ENCODE measurements at places on chromosomes 1 and 21.

DNA sequence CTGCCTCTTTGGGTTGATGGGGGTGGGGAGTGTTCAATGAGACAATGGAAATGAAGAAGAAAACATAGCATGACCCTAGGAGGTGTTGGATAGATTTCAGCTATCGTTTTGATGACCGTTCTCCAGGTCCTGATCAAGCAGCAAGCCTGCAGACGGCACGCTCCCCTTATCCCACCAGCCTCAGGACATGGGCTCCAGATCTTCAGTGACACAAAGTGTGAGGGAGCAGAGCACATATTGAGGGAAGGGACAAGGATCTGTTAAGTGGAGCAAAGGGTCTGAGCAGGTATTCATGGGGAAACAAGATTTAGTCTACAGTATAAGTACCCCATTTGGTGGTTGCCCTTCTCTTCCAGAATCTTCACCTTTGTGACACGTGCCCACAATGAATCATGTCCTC is 4.7 kb downstream of the SPRR5 start:
- no peaks in the 10 kb centered on the region for H3K36me3 ChIP-seq
- H3K27me3 ChIP-seq, result peaks cover 20% of the 10 kb centered on the region
- no peaks in the 10 kb centered on the region for H3K4me1 ChIP-seq
- no peak overlapping the region for H3K27ac ChIP-seq
- DNase-seq, result no peak
- no peak overlapping the region for H3K4me3 ChIP-seq

DNA sequence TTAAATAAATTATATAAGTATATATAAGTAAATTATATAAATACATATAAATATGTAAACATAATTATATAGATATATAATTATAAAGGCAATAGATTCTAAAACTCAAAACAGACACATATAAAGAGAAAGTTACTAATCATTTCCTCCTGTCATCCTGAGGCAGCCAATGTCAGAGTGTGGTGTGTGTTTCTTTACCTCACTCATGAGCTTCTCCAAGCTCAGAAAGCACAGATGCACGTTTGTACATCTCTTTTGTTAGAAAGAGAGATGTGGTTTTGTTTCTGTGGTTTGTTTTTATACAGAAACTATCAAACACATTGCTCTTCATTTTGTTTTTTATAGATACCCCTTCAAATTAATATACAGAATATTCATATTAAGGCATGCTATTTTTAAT is 594.8 kb downstream of the USP25 start:
- no peaks in the 10 kb centered on the region for H3K4me1 ChIP-seq
- DNase-seq, result no peak
- H3K27ac ChIP-seq, result no peak overlapping the region
- no peak overlapping the region for H3K4me3 ChIP-seq
- no peaks in the 10 kb centered on the region for H3K27me3 ChIP-seq

GRCh38 chr1:155334962-155335361 is 14.3 kb downstream of the RUSC1 start:
- H3K4me1 ChIP-seq, result no peaks in the 10 kb centered on the region
- no peak overlapping the region for H3K27ac ChIP-seq
- peaks cover 66% of the 10 kb centered on the region for H3K36me3 ChIP-seq
- H3K4me3 ChIP-seq, result no peak overlapping the region
- DNase-seq, result peak; percentile 68

GRCh38 chr1:58782178-58783089 is 1.4 kb downstream of the JUN start:
- DNase-seq, result peak; percentile 55
- H3K27ac ChIP-seq, result peak overlapping the region; percentile 96
- H3K4me3 ChIP-seq, result peak overlapping the region; percentile 99
- H3K36me3 ChIP-seq, result peaks cover 14% of the 10 kb centered on the region

GRCh38 chr1:47711848-47712492 is 274.1 kb downstream of the FOXD2 start:
- no peaks in the 10 kb centered on the region for H3K36me3 ChIP-seq
- peaks cover 19% of the 10 kb centered on the region for H3K4me1 ChIP-seq
- H3K27me3 ChIP-seq, result peaks cover 95% of the 10 kb centered on the region
- H3K27ac ChIP-seq, result no peak overlapping the region

DNA sequence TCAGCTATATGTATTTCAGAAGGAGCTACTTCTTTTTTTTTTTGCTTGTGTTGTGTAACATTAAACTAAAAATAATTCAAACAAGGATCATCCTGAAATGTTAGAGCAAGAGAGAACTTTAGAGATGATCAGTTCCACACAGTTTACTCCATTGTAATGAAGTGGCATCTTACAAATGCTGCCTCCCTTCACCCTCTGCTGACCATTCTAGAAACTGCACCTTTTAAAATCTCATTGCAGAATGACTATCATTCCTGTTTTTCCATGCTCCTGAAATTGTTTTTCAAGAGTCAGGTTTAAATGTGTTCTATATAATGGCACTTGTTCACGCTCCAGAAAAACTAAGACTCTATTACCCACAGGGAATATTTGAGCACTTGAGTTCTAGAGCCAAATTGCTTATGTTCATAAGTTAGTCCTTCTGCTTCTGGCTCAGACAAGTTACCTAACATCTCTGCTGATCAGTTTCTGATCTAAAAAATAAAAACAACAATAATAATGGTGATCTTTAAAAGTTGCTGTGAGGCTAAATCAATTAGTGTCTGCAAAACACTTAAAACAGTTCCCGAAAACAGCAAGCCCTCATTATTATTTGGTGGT is 21.5 kb upstream of the SLC44A5 start:
- peak; percentile 41 for DNase-seq
- H3K4me1 ChIP-seq, result no peaks in the 10 kb centered on the region
- H3K36me3 ChIP-seq, result no peaks in the 10 kb centered on the region
- no peak overlapping the region for H3K4me3 ChIP-seq

DNA sequence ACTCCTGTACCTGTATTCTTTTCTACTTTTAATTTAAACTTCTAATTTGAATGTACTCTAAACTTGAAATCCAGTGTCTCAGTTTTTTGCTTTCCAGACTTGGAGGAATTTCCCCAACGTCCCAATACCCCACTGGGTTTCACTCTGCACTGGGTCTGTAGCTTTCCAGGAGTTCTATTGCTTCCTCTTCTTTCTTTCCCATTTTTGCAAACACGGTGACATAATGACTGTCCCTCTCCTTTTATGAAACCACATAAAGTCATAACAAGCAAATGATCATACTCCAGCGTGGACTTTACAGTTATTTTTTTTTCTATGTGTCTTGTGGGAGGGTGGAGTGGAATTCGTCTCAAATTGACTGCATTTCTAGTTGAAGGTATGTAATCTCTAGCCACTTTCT is 97.1 kb downstream of the FASLG start:
- no peaks in the 10 kb centered on the region for H3K36me3 ChIP-seq
- H3K4me1 ChIP-seq, result no peaks in the 10 kb centered on the region
- DNase-seq, result no peak
- H3K27ac ChIP-seq, result no peak overlapping the region

- no peak overlapping the region for H3K27ac ChIP-seq
- H3K27me3 ChIP-seq, result no peaks in the 10 kb centered on the region
- peaks cover 4% of the 10 kb centered on the region for H3K4me1 ChIP-seq
- H3K36me3 ChIP-seq, result no peaks in the 10 kb centered on the region
- H3K4me3 ChIP-seq, result no peak overlapping the region
- DNase-seq, result no peak
Observed at GRCh38 chr1:231940701-231941100, 314.1 kb downstream of the DISC1 start.

DNA sequence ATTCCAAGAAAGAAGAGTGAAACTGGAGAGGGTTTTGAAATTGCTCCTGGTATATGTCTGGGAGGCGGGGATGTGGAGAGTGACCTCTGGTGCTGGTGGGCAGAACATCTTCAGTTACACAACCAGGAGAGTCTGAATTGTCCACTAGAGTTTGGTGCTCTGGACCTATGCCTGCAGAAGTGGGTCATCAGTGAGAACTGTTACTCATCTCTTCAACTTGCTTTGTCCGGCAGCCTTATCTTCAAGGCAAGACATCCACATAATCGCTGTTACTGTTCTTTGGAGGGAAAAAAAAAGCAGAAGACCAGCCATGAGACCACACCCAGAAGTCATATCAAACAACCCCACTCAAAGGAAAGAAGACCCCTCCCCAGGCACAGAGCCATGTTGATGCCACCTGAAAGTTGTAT is 14.9 kb downstream of the SH2D1B start:
- H3K4me3 ChIP-seq, result no peak overlapping the region
- DNase-seq, result no peak
- peaks cover 32% of the 10 kb centered on the region for H3K27me3 ChIP-seq
- no peaks in the 10 kb centered on the region for H3K36me3 ChIP-seq
- H3K4me1 ChIP-seq, result no peaks in the 10 kb centered on the region

- no peaks in the 10 kb centered on the region for H3K27me3 ChIP-seq
- H3K4me3 ChIP-seq, result peak overlapping the region; percentile 49
- peak; percentile 90 for DNase-seq
- no peak overlapping the region for H3K27ac ChIP-seq
- peaks cover 46% of the 10 kb centered on the region for H3K36me3 ChIP-seq
Observed at GRCh38 chr1:18913065-18913835, 10.9 kb upstream of the ALDH4A1 start.

DNA sequence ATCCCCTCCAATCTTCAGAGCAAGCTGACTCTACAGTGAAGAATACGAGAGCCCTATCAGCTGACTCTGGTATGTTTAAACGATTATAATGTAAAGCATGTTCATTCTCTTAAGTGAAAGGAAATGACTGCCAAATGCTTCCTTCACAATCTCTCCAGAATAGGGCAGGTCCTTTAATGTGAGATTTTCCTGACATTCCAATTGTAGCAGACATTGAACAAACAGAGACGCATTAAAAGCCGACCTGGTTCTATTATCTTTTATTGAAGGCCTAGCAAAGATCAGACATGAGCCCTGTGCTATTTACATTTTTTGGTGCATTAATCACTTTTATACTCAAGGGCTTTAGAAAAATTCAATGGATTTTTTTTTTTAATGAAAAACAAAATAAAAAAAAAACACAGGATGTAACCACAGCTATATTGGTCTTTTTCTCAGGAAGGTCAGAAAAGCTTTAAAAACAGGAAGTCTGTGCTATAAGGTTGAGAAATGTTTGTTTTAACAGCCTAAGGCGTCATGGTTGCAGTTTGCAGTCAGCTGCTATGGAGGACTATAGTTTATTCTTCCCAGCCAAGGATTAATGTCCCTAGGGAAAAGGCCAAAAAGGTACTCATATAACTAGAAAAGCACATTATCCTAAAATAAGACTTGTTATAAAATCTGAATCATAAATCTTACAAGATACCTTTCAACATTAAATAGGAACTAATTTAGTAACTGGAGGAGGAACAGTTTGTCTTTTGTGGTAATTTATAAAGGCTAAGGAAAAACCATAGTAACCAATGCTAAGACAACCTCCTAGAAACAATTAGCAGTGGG is 104.8 kb downstream of the RERE start:
- no peaks in the 10 kb centered on the region for H3K36me3 ChIP-seq
- H3K4me1 ChIP-seq, result peaks cover 3% of the 10 kb centered on the region
- DNase-seq, result peak; percentile 96
- peak overlapping the region; percentile 90 for H3K27ac ChIP-seq

GRCh38 chr1:22118291-22118992 is 24.5 kb downstream of the WNT4 start:
- H3K4me3 ChIP-seq, result no peak overlapping the region
- no peak overlapping the region for H3K27ac ChIP-seq
- H3K27me3 ChIP-seq, result no peaks in the 10 kb centered on the region
- peaks cover 41% of the 10 kb centered on the region for H3K36me3 ChIP-seq
- peaks cover 50% of the 10 kb centered on the region for H3K4me1 ChIP-seq
- no peak for DNase-seq

DNA sequence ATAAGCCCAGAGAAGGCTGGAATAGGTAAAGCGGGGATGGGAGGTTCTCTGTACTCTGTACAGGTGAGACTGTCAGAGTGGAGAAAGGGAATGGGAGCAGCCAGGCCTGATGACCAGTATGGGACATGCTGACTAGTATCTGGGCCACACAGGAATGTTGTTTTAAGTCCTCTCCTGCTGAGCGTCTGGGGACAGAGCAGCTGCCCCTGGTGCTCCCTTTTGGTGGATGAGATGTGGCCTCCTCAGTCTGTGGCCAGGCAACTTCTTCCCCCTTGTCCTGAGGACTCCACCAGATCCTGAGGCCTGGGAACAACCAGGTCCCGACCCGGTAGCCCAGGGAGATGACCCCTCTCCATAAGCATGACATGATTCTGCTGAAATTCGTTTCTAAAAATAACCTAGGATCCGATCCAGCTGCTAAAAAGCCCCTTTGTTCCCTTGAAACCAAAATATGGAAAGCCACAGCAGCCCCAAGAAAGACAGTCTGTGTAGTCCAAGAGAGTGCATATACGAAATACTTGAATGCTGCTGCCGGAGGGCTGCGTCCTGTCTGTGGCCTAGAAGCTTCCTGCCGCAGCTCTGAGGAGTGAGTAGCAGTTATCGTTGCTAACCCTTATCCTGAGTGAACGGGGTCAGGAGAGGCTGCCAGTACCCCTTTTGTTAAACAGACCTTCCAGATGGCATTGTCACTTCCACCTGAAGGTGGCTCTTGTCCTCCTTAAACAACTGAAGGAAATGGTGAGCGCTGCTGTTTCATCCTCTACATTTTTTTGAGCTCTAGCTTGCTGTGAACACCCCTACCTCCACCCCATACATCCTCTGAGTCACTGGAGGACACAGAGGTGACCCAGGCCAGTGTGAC is 47.1 kb downstream of the ATP2B4 start:
- no peaks in the 10 kb centered on the region for H3K27me3 ChIP-seq
- DNase-seq, result peak; percentile 98
- peak overlapping the region; percentile 50 for H3K27ac ChIP-seq
- peaks cover 35% of the 10 kb centered on the region for H3K4me1 ChIP-seq
- no peak overlapping the region for H3K4me3 ChIP-seq

DNA sequence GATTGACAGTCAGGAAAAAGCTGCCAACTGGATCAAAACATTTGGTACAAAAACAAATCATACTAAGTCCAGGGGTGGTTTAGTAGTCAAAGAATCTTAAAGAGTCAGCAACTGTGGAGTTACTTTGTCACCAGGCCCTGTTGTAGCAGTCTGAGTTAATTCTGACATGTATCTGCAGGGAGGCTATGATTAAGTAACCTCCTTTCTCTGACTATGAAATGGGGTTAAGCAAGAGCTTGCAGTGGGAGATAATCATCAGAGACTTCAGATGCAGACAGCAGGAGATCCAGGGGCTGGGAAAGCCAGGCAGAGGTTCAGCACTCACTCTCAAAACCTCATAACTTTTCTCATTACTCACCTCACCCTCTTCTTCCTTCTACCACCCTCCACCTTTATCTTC is 99.2 kb upstream of the BTG3 start:
- no peaks in the 10 kb centered on the region for H3K4me1 ChIP-seq
- H3K4me3 ChIP-seq, result no peak overlapping the region
- H3K27ac ChIP-seq, result no peak overlapping the region
- no peaks in the 10 kb centered on the region for H3K27me3 ChIP-seq
- H3K36me3 ChIP-seq, result no peaks in the 10 kb centered on the region

Data from mesenchymal stem cell (in vitro differentiated cells and primary cell).